HS-5 (cell line): ENCODE measurements at places on chromosomes 11 and 22.

DNA sequence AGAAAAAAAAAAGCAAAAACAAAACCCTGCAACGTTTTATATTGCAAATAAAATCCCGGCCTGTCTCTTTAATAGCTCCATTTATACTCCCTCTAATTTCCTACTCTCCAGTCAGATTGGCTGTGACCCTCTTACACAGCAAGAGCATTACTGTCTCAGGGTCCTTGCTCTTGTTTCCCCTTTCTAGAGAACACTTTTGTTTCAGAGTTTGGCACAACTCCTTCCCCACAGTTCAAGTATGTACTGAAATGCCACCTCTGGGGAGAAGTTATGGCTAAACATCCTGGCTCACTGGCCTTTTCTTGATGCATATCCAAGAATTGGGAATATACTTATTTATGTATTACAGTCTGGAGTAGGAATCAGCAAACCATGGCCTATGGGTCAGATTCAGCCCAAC is 2.6 kb downstream of the CASP12 start:
- DNase-seq: no peak

- DNase-seq: no peak
Observed at GRCh38 chr22:38193580-38193979, 8.2 kb upstream of the MAFF start.

GRCh38 chr11:112882494-112883381 is 78.5 kb upstream of the NCAM1 start:
- DNase-seq: no peak

- DNase-seq: no peak
Observed at GRCh38 chr22:33555814-33556522, 364.3 kb downstream of the LARGE1 start.

- DNase-seq: no peak
Observed at GRCh38 chr11:62133328-62134065, 9.7 kb downstream of the INCENP start.

GRCh38 chr22:40651057-40651456 is 14.5 kb upstream of the MRTFA start:
- DNase-seq: no peak

DNA sequence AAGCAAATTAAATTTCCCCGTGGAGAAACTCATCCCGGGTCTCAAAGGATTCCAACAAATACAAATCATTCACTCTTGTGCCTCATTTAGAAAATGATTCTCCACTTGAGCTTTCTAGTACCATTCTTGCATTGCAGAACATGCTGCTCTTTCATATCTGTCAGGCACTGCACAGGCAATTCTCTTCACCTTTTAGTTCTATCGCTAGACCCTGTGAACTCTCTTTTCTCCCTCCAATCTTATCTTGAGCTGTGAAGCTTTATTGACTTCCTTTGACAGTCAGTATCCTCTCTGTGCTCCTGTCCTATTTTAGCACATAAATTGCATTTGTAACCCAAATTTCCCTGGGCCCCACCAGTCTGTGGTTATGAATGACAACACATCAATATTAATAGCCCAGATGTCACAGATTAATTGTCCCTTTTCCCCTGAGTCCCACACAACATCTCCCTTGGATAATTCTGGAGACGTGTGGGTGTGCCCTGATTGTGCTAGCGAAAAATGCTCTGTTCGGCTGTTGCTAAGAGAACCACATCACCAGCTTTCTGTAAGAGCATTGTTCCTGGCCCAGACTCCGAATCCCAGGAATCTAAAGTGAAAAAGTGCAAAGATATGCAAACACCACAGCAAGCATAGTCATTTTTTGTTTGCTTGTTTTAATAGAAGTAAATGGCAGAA is 22.4 kb upstream of the SC5D start:
- DNase-seq: no peak

DNA sequence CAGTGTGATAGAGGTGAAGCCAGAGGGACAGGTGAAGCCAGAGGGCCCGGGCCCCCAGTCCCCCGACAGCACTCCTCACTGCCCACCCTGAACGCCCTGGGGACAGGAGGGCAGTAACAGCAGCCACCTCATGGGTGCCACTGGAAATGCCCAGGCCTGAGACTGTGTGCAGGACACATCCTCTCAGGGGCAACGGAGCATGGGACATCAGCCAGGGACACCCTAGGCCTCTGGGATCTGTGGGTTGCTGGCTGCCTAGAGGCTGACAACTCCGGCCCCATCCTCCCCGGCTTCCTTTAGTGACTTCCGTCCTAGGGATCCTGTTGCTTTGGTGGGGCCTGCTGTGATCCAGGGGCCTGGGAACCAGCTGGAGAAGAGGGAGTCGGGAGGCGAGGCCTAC is 17.4 kb upstream of the BAIAP2L2 start:
- DNase-seq: no peak

DNA sequence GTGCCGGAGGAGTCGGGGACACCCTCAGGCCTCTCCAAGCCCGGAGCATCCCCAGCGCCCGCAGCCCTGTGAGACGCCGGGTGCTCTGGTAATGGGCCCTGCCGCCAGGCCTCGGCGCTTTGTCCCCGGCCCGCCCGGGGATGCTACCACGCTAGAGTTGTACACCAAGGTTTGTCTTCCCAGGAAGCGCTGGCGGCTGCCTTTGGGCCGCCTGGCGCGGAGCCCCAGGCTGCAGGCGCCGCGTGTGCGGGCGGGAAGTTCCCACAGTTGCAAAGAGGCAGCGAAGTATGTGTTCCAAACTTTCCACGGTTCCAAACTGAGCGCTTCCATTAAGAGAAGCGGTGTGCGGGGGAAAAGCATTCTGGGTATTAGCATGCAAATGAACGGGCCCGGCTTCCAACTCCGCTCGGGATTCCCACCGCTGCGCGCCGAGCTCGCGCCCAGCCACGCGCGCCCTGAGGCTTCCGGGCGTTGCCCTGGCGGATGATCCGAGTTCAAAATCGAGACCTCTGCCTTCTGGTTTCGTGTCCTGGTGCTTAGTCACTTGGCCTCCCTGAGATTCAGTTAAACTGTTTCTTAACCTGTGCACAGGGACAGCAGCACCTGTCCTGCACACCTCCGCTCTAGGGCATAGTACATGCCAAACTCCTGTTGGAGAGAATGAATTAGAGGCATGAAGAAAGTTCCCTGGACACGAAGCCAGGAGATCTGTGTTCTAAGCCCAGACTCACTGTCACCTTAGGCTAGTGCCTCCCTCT is 1.3 kb upstream of the PATZ1 start:
- DNase-seq: peak; percentile 33

DNA sequence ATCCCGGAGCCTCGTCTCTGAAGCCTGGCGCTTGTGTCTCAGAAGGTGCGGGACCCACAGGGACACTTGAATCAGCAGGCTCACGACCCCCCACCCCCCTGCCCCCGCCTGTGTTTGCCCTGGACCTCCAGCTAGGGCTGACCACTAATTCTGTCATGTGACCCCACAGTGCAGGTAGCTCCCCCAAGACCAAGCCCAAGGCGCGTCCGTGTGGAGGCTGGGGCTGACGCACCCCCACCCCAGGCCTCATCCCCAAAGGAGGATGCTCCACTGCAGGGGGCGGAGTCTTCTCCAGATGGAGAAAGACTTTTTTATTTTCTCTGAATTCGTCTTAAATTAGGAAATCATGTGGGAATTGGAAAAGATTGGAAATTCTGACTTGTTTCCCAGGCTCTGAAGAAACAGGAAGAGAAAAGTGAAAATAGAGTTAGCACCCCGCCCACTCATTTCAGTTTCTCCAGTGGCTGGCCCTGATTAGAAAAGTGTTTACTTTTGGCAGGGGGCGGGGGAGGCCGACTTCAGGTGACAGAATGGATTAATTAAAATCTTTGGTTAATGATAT is 1.0 kb upstream of the RELA start:
- DNase-seq: no peak

GRCh38 chr11:118851970-118852369 is 31.7 kb upstream of the CXCR5 start:
- no peak for DNase-seq

- peak; percentile 14 for DNase-seq
Observed at GRCh38 chr22:23251445-23252093, 71.3 kb downstream of the BCR start.

DNA sequence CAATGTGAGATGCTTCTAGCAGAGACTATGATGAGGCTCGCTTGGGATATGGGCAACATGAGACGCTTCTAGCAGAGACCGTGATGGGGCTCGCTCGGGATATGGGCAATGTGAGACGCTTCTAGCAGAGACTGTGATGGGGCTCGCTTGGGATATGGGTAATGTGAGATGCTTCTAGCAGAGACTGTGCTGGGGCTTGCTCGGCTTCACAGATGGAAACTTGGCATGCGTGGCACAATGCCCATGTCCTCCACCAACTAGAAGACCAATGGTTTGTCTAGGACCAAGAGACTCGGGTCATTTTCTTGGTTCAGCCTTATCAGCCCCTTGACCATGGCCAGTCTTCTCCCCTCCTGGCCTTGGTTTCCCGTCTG is 7.1 kb downstream of the MYEOV start:
- no peak for DNase-seq

- no peak for DNase-seq
Observed at GRCh38 chr11:122439866-122440810, 215.4 kb upstream of the UBASH3B start.

DNA sequence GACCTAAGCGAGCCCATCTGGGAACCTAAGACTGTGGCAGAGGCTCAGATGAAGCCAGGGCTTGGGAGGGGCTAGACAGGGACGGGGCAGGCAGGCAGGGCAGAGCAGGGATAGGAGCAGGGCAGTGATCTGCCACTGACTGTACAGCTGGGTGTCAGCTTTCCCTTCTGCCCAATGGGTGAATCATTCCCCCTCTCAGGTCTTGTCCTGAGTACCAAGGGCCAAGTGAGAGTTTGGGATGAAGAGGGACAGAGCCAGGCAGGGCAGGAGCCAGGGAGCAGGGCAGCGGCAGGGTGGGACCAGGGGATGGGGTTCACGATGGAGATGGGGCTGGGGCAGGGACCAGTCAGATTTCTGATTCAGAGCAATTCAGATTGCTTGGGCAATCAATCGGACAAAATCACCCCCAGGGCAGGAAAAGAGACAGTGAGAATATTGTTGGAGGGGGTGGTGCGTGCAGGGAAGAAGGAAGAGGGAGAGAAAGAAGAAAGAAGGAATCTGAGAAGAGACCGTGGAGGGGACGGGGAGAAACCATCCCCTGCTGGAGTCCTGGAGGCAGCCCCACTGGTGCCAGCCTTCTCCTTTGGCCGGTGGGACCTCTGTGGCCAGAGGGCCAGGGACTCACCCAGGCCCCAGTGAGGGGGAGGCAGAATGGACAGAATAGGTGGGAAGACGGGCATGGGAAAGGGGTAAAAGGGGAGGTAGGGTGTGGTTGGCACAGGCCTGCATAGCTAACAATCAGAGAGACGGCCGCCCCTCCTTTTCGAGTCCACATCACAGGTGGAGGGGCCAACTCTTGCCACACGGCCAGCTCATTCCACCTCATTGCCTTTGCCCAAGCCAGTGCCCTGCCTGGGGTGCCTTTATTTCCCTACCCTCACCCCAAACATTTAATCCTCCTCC is 47.2 kb downstream of the CYTH4 start:
- no peak for DNase-seq

- DNase-seq: no peak
Observed at GRCh38 chr11:113484223-113484622, 9.0 kb upstream of the DRD2 start.

- DNase-seq: no peak
Observed at GRCh38 chr11:2930704-2931419, 1.6 kb upstream of the PHLDA2 start.
